ENCODE measurements at places on chromosomes 16 and 17.
A peak's percentile ranks its signal among the peaks of the same experiment; 100 is the strongest.

GRCh38 chr17:6413065-6413464 is 21.9 kb downstream of the AIPL1 start:
- DNase-seq = no peak

DNA sequence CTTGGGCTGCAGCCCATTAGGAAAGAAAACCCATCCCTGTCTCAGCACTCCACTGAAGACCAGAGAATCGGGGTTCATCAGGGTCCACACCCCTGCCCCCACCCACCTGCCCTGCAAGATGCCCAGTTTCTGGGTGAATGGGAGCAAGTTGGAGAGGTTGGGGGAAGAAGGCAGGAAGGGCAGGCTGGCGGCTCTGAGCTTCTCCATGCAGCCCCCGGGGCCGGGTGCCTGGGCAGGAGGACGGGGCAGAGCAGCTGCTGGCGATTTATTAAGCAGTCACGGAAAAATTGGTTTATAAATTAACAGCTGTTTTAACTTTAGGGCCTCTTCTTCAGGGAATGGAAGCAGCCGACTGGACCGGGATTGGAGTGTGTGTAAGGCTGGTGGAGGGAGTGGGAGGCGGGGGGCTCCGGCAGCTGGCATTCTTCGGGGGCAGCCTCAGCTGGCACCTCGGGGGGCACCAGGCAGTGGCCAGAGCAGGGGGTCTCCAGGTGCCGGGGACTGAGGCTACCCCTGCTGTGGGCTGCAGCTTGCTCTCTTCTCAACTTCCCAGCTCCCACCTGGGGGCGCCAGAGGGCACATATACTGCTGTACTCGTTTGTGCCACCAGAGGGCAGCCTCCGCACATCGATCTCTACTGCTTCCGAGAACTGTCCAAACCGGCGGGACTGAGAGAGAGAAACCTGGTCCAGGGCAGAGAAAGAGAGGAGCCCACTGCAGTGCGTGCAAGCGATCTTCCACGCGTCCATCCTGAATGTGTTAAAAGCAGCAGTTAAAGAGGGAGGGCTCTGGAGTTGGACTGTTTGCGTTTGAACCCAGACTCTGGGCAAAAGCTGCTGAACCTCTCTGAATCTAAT is 5.0 kb upstream of the PPP1R1B start:
- DNase-seq = peak; percentile 47

DNA sequence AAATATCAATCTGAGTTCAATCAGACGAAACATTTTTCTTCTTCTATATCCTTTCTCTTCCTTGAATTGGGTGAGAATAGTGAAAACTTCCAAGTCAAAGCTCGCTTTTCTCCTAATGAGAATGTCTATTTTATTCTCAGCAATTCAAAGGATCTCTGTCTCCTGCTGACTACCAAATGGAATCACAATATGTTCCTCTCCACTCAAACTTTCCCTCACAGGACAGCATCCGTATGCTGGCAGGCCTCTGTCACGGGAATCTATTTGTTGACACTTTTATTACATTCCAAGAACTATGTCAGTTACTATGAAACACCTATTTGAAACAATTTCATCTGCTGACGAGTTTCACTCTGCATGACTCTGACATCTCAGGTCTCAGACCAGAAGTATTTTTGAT is 1196.6 kb downstream of the CDH11 start:
- no peak for DNase-seq

- no peak for DNase-seq
These were observed 4.2 kb downstream of the CMTM4 start for GRCh38 chr16:66692341-66692740.

GRCh38 chr17:83152745-83153611 is 73.6 kb downstream of the METRNL start:
- no peak for DNase-seq

- DNase-seq = no peak
These were observed 22.6 kb downstream of the TPSD1 start for GRCh38 chr16:1278477-1278876.

- no peak for DNase-seq
These were observed 15.0 kb downstream of the ZNF213 start for GRCh38 chr16:3149630-3150345.

DNA sequence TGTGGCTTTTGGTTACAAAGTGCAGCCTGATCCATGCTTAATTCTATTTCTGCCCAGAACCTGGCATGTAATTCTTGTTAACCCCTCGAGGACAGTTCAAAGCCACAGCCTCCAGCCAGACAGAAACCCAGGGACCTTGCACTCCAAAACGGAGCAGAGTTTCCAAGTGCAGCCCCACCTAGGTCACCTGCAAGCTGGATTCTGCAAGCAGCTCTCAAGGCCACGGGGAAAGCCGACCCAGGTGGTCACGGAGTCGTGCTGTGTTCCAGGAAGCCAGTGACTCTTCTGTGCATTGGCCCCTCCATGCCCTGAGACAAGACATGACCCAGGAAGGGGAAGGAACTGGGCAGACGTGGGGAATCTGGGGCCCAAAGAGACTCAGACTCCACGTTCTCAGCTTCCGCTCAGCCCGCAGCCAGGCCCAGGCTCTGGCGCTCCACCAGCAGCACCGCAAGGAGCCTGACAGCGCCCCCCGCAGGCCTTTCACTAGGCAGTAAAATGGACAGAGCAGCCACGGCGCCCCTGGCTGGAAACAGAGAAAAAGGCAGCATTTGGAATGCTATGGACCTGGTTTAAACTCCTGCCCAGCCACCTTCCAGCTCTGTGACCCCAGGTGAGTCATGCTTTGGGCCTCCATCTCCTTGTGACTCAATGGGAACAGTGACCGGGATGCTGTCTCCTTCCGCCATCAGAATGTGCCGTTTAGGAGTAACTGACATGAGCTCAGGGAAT is 27.3 kb upstream of the GSG1L start:
- no peak for DNase-seq

GRCh38 chr16:26396511-26397235 is 670.1 kb upstream of the C16orf82 start:
- DNase-seq = no peak

- no peak for DNase-seq
These were observed 14.8 kb downstream of the ERN1 start for GRCh38 chr17:64115043-64115698.

DNA sequence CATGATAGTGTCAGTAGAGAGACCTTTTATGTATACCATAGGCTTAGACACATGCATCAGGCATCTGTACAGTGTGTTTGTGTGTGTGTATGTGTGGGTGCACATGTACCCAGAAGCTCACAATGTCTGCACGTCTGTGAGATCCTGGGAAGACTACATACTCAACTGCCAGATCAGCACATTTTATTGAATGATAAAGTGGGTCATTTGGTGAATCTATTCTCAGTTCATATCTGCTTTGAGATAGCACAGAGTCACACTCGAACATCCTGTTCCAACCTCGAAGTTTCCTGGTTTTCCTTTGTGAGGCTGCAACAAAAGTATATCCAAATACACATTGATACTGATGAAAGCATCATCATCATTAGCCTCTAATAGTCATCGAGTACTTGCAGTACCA is 63.6 kb downstream of the MAF start:
- DNase-seq = no peak

DNA sequence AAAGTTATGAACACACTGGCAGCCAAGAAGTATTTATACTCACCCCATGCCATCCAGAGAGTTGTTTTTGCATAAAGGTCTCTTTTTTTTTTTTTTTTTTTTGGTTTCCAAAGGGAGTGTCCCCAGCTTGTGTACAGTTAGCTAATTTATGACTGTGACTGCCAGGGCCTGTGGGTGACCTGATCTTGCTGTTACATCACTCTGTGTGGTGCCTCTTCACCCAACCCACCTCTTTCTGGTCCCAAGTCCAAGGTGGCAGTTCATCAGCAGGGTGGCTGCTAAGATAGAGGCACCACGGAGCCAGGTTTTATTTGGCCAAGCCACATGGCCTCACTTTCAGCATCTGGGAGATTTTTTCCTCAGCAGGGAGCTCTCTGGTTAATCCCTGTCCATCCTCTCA is at the start of gene NOS2:
Gene NOS2, minus strand, starts transcription at position 8 of the 400 bp plus-strand sequence. CDS start 1,720 bp downstream, outside the sequence.
- no peak for DNase-seq

DNA sequence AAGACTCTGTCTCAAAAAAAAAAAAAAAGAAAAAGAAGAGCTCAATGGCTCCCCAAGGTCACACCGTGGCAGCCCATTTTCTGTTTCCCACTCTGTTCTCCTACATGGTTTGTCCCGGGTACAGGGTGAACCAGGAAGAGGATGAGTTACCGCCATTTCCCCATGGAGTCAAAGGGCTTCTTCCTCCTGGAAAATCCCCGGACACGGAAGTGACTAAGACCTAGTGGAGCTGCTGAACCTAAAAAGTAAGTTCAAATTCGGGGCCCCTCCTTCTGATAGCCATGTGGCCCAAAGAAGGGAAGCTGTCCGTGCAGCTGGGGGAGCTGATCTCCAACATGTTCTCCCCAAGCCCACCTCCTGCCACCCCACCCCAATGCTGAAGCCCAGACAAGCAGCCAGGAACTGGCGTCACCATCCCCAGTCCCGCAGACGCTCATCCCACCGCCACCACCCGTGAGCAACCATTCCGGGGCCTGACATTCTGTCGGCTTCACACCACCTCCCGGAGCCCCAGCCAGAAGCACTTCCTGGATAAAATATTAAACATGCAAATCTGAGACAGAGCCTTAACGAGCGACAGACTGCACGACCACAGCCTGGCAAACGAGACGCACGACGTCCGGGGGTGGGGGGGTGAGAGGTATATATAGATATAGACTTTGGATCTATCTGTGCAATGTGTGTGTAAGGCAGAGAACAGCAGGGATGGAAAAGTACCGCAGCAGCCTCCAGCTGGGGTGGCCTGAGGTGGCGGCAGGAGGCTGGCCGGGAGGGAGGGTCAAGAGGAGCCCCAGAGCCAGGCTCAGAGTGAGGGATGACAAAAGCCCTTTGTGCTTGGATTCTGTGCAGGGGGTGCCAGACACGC is 17.6 kb downstream of the EPOP start:
- DNase-seq = no peak

DNA sequence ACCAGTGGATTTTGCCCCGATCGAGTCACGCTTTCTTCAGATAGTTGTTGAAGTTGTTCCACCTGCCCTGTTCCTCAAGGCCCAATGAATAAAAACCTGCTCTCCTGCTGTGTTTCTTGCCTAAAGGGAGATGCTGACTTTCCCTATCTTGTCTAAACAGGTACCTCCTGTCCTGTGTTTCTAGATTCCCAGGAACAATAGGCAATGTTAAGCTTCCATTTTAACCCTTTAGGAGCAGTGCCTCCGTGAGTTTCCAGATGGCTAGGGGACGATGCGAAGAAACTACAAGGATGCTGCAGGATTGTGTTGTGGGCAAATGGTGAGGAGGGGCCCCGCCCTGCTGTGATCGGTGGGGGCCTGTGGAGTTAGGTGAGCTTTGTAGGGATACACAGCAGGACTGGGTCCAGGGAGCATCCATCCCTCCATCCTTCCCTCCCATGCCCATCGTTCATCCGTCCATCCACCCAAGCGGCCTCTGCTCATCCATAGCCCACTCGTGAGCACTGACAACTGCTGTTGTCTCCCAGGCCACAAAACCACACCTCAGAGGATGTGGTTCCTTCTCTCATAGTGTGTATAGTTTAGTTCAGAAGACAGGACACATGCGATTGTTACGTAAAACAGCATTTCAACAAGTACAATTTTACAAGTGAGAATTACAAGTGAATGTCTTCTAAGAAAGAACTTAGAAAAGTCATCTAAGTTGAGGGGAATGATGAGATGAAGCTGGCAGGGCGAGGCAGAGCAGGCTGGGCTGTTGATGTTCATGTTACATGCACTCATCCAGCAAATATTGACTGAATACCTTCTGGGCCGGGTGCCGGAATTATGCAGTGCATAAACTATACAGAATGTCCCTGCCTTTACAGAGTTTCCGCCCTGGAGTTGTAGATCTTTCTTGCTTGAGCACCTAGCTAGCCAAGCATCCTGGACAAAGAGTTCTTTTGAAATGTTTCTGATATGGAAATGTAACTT is 5.2 kb downstream of the ARSG start:
- DNase-seq = no peak

GRCh38 chr17:46043606-46044005 is 44.6 kb downstream of the STH start:
- DNase-seq = no peak

- no peak for DNase-seq
These were observed 77.6 kb upstream of the ZNF469 start for GRCh38 chr16:88305176-88305575.

- no peak for DNase-seq
These were observed 13.4 kb downstream of the NATD1 start for GRCh38 chr17:21239680-21240368.

- no peak for DNase-seq
These were observed 6.0 kb downstream of the HSDL1 start for GRCh38 chr16:84138824-84139627.

DNA sequence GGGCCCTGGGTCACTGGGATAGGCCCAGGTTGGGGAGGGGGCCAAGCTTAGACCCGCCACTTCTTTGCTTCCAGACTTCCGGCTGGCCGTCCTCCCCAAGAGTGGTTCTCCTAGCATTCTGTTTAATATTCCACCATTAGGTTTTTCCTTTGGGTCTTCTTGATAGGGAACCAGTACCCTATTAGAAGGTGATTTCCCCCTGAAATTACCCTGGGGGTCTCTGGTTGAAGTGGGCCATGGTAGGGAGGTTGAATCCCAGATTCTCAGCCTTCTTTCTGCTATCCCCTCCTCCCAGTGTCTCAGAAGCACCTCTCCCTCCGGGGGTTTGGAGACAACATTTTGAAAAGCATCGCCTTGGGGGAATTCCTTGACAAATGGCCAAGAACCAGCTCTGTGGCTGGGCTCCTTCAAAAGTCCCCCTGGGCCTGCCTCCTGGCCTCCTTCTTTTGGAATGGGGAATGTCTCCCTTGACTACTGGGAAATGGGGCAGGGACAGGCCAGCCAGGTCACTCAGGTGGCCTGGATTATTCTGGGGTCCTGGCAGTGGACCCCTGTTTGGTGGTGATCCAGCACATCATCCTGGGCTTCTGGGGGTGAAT is 5.7 kb downstream of the LASP1 start:
- DNase-seq = no peak

DNA sequence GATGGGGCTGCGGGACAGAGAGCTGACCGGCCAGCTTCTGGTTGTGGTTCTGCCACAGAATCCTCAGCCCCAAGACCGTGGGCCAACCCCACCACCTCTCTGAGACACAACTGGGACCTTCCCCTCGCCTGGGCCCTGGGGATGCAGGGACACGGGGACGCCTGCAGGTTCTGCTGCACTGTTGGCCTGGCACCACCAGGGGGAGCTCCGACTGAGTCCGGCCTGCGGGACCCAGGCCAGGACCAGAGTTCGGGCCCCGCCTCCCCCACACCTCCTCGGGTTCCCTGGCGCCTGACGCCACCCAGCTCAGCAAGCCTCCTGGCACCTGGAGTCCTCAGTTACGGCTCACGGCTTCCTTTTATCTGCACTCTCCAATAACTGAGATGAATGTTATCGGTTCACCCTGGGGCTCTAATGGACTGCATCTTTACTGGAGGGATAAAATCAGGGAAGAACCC is 27.3 kb downstream of the TBC1D16 start:
- DNase-seq = no peak

DNA sequence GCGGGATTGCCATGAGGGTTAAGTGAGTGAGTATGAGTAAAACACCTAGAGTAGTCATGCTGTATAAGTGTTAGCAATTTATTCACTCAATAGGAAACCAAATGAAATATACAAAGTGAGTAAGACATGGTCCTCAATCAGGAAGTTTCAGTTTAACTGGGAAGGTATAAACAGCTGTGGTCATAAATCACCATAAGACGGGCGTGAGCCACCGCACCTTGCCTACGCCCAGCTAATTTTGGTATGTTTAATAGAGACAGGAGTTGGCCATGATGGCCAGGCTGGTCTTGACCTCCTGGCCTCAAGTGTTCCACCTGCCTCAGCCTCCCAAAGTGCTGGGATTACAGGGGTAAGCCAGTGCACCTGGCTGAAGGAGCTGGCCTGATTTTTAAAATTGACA is 27.0 kb downstream of the RNF135 start:
- DNase-seq = no peak

All from stromal cell of bone marrow (primary cell).